ENCODE measurements at places on chromosomes 12 and 14. TPM values are rescaled to one million over a fixed set of nuclear protein-coding genes. Genes with fewer than 3 reads are reported as not detected.

GRCh38 chr14:28952666-28953065 is 186.1 kb downstream of the FOXG1 start:
- no peak for DNase-seq

- no peak for DNase-seq
Observed at GRCh38 chr12:99170037-99170436, 477.5 kb upstream of the GARIN6 start.

- DNase-seq: no peak
Observed at GRCh38 chr12:22969521-22969920, 344.6 kb downstream of the ETNK1 start.

GRCh38 chr12:93777254-93777653 is 100.1 kb downstream of the CRADD start:
- DNase-seq: peak; percentile 66

ASIC1 gene
- total RNA-seq: 2.0 TPM

GRCh38 chr14:53401646-53402045 is 248.5 kb upstream of the DDHD1 start:
- DNase-seq: no peak

CCDC197 gene
- total RNA-seq: not detected

DNA sequence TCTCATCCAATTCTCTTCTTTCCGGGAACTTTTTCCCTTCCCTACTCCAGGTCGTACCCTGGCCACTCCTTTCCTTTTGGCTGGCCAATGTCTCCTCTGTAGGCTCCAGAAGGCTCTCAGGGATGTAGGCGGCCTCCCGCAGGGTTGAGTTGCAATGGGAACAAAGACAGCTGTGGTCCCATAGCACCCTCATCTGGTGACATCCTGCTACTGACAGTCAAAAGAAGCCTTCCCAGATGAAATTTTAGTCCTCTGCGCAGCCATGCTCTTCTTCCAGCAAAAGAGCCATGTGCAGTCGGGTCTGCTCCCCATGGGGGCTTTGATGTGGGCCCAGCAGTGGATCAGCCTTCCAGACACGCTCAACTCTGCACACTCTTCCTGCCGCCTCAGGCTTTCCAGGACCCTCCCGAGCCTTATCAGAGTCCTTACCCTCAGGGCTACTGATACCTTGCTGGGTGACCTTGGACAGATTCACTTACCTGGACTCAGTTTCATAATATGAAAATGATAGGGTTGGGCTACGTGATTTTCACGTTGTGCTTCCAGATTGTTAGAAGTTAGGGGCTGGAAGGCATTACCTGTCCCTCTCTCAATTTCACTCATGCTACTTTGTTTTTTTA is 5.5 kb upstream of the CELA1 start:
- peak; percentile 51 for DNase-seq

Measured in lung (tissue), 17 donors.